ENCODE measurements at places on chromosomes 2 and 18.

- peak; percentile 70 for DNase-seq
These were observed 98.4 kb upstream of the RNF152 start for GRCh38 chr18:61991201-61991600.

DNA sequence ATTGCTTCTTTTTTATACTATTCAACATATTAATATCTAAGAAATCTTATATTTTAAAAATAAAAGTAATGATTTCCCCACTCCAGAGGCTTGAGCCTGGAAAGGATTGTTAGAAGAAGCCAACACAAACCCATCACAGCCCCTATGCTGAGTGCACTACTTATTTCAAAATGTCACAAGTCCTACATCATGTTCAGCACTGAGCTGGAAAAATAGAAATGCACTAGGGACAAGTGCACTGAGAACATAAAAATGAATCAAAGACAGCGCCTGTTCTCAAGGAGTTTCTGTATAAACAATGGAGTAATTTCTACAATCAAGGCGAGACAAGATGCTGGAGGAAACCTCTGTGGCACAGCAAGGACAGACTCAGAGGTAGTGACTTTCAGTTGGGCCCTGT lies 155.0 kb downstream of the TXNL1 start:
- no peak for DNase-seq

DNA sequence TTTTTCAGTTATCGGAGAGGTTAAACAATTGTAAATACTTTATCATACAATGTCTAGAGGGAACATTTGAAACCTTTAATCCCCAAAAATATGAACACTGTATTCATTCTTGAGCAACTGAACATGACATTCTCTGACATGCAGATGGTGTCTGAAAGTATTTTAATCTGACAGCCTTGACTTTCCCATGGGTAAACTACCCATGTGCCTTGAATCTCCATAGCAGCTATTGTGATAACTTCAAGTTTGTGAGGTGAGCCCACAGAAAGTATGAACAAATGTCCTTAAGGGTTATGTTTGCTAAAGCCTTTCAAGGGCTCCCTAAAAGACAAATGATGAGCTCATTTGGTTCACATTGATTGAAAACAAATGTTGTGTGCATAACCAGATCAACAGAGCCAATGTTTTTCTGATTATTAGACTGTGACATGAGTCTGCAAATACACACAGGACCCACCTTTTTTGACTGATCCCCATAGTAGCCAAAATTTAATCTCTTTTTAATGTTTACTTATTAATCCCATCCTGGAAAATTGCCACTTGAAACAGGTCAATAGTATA lies 1326.0 kb downstream of the LRP1B start:
- no peak for DNase-seq

DNA sequence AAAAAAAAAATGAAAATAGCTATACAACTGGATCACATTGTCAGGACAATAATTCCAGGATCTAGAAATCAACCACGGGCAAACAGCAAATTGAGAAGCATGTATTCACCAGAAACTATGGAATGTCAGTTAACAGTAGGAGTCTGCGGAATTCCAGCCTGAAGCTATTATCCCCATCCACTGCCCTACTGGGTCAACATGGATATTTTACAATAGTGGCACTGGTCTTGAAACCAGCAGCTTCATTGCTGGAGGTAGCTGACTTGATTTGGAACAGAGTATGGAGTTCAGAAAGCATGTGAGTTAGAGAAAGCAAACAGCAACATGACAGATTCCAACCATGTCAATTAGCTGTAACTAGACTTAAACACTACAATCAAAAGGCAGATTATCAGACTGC lies 55.7 kb upstream of the PDE1A start:
- DNase-seq: no peak

DNA sequence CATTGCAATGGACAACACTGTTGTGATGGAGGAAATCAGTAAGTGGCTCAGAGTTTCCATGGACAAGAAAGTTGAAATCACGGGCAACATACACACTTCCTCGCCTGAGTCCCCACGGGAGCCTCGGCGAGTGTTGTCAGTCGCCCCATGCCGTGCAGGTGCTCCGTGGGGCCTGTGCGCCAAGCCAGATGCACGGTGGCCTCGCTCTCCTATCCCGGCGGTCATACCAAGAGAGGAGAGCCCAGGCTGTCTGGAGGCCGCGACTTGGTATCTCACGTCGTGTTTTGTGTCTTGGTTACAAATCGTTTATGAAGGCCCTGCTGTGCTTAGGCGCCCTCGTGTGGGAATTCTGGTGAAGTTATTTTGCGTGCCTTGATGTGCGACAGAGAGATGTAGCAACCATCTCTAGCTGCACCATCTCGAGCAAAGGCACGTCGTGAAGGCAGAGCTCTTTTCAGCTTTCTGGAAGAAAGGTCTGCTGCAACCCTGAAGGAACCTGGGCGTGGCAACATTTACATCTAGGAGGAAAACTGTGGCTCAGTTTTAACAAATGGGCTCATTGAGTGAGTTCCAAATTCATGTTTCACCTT lies 21.8 kb downstream of the ATG4B start:
- peak; percentile 73 for DNase-seq

GRCh38 chr2:123953846-123954245 lies 71.2 kb upstream of the CNTNAP5 start:
- peak; percentile 27 for DNase-seq

DNA sequence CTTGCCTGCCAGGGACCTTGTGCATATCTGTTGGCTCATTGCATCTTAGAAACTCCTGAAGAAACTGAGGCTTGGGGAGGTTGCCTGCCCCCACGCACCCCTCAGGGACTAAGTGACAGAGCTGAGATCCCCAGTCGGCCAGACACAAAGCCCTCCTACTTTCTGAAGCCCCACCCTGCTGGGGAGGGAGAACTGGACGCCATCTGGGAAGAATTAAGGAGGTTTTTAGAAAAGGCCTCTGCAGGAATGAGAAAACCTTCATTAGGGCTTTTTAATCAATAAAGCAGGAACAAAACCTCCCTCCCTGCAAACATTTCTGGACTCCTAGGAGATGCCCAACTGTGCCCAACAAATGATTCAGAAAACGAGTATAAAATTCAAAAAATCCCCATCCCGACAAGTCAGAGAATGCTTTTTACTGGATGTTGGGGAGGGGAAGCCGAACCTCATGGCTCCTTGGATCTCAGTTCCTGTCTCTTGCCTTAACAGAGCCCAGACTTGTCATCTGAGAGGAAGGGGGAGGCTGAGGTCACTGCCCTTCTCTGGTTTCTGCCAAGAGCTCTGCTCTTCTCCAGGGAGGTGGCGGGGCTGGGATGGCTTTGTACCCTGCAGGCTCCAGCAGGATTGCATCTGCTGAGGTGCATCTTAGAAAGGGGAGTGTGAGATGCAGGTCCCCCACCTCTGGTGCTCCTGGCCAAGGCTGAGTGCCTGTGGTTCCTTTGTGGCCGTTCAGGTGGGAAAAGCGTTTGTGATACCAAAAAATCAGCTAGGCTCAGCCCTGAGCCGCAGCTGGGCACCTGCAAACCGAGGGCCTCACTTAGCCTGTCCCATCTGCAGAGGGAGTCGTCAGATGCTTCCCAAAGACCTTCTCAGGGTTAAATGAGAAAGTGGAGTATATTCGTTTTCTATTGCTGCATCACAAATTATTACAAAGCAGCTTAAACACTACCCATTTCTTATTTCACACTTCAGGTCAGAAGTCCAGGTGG lies 142.4 kb downstream of the ZFP36L2 start:
- DNase-seq: peak; percentile 87

- DNase-seq: no peak
These were observed 18.1 kb upstream of the DYNC1I2 start for GRCh38 chr2:171669121-171669520.

- no peak for DNase-seq
These were observed 745 bp downstream of the MSH2 start for GRCh38 chr2:47403609-47404193.

GRCh38 chr18:29594493-29594892 lies 1417.6 kb upstream of the CDH2 start:
- no peak for DNase-seq

DNA sequence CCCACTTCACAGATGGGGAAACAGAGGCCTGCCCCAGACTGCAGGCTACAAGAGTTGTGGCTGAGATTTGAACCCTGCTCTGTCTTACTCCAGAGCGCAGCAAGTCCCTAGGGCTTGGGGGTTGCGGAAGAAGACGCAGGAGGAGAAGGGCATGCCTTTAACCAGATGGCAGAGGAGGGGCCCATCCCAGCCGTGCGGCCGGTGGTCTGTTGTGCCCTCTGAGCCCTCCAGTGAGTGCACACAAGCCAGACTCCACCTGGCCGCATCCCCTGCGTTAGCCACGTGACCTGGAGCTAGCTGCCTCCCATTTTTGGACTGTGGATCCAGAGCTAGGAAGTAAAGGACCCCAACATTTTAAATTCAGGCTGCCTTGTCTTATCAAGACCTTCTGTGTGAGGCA lies 2.8 kb downstream of the KCNIP3 start:
- no peak for DNase-seq

- DNase-seq: peak; percentile 59
These were observed 566.6 kb upstream of the DSEL start for GRCh38 chr18:68083131-68083530.

DNA sequence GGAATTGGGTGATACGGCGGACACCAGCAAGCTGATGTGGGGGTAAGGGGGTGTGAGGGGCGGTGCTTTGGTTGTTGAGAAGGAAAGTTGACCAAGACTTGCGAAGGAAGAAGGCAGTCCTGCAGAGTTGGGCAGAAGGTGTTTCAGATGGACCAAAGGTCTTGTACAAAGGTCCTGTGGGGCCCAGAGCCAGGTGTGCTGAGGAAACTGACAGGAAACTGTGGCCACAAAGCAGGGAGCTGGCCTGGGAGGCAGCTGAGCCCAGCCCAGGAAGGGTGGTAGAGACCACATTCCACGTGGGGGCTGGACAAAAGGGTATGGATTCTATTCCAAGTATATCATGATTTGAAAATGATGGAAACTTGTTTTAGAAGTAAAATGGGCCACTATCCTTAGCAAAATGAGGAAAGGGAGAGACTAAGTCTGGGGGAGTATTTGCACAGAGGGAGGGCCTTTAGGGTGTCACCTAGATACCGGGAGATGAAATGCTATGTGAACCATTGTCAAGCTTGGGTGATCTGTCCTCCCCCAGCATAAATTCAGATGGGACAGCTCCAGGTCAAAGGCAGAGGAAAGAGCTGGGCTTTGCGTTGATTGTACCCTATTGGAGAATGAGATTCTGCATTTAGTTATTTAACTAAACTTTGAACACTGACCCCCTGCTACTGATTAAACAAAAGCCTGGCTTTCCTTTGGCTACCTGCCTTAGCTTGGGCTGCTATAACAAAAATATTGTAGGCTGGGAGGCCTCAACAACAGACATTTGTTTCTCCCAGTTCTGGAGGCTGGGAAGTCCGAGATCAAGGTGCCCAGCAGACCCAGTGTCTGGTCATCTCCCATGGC lies 4.3 kb upstream of the EDAR start:
- DNase-seq: no peak

DNA sequence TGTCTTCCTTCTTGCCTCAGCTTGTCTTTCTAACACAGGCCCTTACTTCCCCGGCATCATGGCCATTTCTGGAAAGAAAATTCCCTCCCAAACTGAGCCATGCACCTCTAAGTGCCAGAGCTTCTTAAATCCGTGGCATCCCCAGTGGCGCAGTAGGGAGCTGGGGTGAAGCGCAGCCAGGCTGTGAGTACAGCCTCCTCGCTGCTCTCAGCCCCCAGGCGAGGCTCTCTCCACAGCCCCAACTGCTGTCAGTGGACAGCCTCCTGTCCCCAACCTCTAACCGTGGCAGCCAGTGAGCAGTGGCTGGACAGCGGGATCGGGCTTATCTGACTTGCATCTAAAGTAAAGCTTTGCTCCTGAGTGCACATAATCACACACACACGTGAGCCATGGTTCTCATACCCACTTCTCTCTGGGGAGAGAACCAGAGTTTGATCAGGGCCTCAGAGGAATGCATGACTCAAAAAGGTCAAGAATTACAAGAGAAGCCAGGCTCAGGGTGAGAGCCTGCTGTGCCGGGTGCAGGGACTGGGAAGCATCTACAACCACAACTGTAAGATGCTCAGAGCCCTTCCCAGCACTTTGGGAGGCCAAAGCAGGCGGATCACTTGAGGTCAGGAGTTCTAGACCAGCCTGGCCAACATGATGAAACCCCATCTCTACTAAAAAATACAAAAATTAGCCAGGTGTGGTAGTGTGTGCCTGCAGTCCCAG lies 50.7 kb downstream of the SFXN5 start:
- peak; percentile 94 for DNase-seq

DNA sequence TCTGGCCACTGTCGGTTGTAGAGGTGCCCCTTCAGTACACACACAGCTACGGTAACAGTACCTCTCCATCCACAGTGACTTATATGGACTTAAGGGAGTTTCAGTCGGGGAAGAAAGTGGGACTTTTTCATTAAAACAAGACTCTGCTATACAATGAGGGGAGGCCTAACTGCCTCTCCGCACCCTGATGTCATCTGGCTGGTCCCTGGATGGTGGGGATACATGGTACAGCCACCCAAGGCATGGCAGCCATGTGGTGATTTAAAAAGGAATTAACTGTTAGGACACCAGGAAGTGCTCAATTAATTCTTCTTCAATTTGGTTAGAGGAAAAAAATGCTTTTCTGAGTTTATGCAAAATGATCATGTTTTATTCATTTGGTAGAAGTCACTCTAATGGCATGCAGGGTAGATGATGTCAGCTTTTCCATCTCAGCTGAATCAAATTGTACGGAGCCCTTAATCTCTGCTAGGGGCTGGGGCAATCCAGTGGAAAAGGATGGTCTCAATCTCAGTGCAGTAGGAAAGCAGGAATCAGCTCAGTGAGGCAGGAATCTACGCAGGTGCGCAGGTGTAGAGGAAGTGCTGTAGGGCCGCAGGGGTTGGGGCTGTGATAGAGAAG lies 243.9 kb downstream of the PRKCE start:
- DNase-seq: peak; percentile 84

- DNase-seq: no peak
These were observed 2.2 kb upstream of the TMBIM1 start for GRCh38 chr2:218294430-218295022.

- DNase-seq: no peak
These were observed 99.5 kb upstream of the GATA6 start for GRCh38 chr18:22069916-22070315.

DNA sequence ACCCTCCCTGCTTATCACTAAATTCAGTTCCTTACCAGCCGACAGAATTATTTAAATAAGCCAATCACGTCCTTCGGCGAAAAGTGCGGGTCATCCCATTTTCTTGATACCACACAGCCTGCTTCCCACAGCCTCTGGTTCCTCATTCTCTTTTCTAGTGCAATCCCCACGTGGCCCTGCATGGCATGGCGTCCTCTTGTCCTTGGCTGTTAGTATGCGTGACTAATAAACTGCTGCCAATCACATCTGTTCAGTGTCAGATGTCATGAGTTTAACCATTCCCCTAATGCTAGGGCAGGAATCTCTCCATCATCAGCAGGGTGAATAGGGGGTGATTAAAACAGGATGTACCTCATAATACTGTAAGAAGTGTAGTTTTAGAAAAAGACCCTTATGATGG lies 62.8 kb upstream of the TSPYL6 start:
- no peak for DNase-seq
